ENCODE measurements at places on chromosomes 7 and 10.

GRCh38 chr7:157500171-157500960 lies 163.6 kb downstream of the DNAJB6 start:
- DNase-seq, result no peak

- DNase-seq, result no peak
Measured at GRCh38 chr10:124041675-124042445, 51.5 kb downstream of the CHST15 start.

DNA sequence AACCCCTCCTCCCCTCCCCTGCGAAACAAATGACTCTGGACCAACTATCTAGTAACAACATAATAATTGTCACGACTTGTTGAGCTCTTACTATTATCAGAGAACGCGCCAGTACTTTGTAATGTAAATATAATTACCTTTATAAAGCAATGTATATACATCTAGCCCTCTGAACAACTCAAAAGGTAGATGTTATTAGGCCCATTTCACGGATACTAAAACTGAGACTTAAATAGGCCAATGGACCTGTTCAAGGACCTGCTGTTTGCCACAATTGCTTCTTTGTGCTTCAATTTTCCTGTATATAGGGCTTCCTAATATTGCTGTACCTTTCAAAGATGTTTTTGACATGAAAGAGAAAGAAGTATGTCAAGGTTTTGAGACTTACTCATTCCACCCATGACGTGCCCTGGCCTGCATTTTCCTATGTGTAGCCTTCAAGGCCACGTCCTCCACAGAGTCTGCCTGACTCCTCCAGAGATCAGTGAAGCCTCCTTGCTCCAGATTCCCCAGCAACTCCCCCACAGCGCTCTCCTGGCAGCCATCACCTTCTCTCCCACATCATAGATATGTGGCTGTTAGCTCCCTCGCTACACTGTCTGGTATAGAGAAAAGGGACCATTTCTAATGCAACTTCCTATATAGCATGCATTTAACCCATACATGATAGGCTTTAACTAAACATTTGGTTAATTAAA lies 156.6 kb downstream of the SKIDA1 start:
- DNase-seq, result no peak

- no peak for DNase-seq
Measured at GRCh38 chr10:27783660-27784059, 38.0 kb upstream of the MKX start.

GRCh38 chr7:95276114-95276513 lies 48.2 kb downstream of the PON1 start:
- DNase-seq, result no peak

DNA sequence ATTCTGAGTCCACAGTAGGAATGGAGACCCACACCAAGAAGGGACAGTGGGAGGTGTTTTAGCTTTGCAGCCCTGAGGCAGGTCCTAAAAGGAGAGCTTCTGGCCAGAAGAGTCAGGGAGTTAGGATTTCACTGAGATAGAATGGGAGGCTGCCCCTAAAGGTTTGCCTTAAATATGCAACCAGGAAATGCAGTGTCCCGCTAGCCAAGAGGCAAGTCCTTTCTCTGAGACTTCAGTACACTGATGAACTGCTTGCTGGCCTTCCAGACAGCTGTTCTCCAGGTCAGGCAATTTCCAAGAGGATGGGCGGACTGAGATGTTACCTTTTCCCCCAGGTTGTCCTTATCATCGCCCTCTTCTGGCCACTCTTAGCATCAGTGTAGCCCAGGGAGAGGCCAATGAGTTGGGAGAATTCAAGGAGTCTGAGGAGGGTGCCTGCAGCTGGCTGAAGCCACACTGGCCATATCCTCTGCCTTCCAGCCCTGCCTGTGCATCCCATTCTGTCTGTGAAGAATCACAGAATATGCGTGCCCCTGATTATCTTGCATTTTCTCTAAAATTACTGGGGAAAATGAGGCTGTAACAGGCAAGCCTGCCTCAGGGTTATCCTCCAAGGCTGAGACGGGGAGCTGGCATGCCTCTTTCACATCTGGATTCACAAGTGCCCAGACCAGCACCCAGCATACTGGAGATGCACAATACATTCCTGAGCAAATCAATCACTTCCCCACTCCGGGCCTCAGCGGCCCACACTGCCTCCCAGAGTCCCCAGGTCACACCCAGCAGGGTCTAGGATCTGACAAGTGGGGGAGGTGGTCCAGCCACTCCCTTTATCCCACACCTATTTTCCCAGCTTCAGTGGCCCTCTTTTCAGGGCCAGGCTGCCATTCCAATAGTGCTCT lies 2.4 kb downstream of the TLL2 start:
- peak; percentile 15 for DNase-seq

DNA sequence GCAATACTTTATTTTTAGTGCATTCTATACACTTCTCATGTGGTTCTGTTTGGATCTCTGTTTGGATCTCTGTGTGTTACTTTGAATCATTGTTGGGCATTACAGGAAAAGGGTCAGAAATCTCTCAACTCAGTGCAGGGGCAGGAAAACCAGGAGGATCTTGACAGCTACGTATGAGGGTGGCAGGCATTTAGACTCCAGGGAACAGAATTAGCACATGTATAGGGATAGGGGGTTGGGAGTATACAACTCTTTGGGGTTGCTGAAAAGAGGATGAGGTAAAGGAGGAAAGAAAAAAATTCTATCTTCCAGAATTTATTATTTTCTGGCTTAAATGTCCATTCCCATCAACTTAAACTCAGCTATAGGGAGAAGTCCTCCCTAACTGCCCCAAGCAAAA lies 59.4 kb upstream of the MKI67 start:
- DNase-seq, result no peak

GRCh38 chr7:157433628-157434027 lies 96.8 kb downstream of the DNAJB6 start:
- no peak for DNase-seq

DNA sequence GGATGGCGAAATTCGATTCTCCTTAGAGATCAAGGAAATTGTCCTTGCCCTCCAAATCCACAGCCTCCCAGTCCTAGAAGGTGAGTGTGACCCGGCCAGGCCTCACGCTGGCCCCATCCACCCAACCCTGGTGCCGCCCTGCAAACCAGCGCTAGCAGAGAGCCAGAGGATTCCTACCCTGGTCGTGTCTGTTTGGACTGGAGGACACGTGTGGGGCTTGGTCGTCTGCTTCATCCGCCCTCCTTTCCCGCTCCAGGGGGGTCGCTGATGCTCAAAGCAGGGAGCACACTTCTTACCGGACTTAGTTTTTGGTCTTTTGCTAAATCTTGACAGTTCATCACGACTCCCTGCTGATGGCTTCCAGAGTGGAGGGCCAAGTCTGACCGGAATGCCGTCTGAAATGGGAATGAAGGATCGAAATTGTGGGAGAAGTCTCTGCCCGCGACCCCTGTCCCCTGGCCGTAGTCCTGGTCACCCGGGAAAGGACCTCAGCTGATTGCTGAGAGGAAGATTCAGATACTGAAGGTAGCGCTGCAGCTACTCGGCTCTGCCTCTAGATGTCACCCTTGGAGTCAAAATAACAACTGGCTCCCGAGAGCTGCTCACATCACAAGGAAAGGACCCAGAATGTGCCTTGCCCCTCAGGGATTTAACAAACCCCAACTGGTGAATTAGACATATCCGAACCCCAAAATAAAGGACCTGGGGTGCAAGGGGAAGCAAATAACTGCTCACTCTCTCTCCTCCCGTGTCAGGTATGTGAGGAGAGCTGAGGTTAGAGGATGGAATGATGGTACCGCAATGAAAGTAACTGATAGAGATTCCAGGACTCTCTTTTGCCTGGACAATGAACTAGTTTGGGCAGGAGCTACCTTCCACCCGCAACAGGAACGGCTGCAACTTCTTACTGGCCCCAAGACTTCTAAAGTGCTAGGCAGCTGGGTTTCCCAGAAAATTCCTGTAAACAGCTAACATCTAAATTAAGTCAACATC lies 23.5 kb upstream of the ORC5 start:
- DNase-seq, result peak; percentile 33

DNA sequence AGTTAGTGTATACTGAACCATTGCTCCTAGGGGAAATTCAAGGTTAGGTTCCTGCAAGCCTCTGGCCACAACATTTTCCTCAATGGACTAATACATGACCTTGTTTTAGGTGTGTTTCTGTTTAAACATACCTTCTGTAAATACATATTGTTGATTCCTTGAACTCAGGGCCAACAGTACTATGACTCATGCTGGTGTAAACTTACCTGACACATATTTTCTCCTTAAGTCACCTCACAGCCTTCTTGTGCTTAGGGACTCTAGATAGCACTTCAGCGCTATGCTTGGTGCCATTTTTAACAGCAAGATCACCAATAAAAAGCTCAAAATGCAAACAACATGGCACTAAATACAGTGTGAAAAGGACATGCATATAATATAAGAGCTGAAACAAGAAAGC lies 176.4 kb downstream of the TAX1BP1 start:
- DNase-seq, result no peak

GRCh38 chr7:123282181-123282580 lies 82.4 kb upstream of the SLC13A1 start:
- no peak for DNase-seq

DNA sequence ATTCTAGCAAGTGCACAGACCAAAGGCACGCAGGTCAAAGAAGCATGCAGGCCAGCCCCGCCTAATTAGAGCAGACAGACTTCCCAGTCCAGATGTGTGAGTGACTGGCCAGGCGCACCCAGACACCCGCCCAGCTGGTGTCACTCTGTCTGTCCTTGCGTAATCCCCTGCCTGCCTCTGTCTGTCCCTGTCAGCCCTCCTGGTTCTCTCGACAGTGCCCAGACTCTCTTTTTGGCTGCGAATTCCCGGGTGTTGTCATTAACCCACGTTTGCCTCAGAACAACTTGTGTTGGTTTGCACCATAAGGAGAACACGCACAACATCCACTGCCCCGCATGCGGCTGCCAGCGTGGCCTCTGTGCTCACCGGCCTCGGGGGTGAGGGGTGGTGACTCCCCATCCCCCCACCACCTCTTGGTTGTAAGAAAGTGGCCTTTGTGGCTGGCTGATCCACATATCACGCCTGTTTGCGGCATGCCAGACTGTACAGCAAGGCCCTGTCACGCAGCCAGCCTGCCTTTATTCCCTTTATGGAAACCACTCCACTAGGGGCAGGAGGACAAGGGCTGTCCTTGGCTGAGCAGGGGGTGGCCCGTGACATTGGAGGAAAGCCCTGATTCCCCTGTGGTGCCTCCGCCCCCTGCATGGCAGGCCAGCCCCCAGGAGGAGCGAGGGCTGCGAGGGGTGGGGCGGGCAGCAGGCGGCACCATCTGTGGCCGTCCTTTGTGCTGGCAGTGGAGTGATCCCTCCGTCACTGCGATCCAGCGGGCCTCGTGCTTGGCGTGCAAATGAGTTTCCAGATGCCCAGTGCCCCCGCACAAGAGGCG lies 72.8 kb upstream of the PPIF start:
- no peak for DNase-seq

DNA sequence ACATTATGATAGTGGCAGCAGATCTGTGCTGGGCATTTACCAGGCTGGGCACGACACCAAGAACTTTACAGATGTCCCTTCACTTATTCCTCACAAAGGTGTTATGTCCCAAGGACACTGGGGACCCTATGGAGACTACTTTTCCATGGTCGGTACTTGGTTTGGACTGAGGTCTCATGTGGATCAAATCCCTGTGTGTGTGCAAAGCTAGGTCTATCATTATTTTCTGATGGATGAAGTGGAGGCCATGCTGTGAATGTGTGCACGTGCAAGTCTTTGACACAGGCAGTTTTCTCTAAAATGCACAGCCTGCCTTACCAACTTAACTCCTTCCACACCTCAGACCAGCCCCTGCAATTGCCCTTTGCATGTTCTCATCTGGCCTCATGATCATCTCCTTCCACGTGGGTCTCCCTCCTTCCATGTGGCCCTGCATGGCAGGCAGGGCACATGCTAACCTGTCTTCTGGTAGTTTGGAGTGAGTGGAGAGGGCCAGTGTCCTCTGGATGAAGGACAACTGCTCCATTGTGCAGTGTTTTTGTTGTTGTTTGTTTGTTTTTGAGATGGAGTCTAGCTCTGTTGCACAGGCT lies 16.0 kb upstream of the ZNF273 start:
- DNase-seq, result no peak

GRCh38 chr10:75294031-75294437 lies 58.3 kb upstream of the COMTD1 start:
- no peak for DNase-seq

DNA sequence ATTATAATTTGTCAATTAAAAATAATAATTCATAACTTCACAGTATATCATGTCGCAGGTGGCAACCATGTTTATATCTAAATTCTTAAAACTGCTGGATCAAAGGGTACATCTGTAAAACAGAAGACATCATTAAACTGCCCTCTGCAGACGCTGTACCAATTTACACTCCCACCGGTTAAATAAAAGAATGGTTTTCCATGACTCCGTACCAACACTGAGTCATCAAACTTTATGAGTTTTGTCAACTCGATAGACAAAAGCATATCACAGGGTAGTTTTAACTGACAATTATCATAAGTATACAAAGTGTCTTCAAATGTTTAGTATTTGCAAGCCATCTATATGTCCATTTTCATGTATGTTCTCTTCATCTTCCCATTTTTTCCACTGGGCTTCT lies 5.7 kb upstream of the GSTK1 start:
- DNase-seq, result no peak

- no peak for DNase-seq
Measured at GRCh38 chr7:101901661-101902491, 84.5 kb downstream of the CUX1 start.

GRCh38 chr10:76303682-76304316 lies 872.4 kb downstream of the LRMDA start:
- peak; percentile 1 for DNase-seq

DNA sequence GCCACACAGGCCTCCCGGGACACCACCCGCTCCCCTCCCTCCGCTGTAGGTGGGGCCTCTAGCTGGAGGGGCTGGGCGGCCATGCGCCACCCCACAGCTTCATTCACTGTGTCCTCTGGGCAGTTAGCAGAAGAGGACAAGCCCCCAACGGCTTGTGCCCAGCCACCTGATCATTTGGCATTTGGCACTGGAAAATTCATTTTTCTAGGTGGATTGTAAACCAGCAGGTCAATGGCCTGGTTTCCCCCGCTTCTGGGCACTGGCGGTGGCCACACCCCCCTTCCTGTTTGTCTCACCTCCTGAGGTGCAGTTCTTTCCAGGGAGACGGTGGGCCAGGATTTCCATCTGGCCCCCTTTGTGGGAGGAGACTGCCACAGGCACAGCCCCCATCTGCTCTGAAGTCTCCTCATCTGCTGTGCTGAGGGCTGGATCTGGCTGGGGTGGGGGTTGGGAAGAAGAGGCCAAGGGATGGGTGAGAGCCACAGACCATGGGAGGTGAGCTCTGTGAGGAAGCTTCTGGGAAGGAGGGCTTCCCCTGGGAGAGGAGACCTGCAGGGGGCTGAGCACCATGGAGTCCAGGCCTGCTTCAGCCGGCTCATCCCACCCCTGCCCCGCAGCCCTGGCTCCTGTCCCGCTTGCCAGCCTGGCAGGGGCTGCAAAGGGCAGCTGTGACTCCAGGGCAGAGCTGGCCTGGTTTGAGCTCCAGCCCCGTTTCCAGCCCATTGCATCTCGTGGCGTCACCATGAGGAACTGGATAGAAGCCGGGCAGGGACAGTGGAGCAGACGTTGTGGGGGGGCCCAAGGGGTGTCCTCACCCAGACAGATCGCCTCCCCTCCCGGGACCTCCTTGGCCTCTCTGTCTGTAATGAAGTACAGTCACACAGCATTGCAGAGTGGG lies 40.1 kb upstream of the SLC29A3 start:
- DNase-seq, result no peak
